ENCODE measurements at places on chromosomes 1 and 21. TPM values are rescaled to one million over a fixed set of nuclear protein-coding genes. Genes with fewer than 3 reads are reported as not detected.

DNA sequence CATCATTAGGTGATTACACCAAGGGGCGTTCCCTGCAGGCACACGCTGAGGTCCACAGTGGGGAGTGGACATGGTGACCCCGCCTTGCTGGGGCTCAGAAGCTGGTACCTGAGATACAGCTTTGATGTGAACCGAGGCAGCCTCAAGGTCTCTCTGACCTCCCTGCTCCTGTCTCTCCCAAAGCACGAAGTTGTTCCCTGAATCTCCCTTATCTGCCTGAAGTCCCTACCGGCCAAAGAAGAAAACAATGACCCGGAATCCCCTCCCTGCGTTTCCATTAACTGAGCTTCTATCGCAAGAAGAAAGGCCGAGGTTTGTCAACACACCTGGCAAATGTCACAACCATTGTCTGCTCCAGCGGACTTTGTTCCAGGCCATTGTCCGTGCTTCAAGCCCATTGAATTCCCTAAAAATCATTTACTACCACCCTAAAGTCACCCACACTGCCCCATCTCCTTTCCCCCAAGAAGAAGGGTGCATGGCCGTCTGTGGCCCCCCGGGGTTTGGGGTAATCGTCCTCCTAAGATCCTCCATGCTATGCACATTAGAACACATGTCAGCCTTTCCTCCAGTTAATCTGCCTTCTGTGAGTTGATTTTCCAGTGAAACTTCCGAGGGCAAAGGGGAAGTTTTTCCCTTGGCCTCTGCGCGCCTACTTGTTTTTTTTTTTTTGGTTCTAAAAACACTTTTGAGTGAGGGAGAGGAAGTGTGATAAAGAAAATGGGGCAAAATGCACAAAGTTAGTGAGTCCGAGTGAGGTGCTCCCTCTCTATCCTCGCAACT, 48.1 kb upstream of the COL18A1 start:
- DNase-seq = no peak

DNA sequence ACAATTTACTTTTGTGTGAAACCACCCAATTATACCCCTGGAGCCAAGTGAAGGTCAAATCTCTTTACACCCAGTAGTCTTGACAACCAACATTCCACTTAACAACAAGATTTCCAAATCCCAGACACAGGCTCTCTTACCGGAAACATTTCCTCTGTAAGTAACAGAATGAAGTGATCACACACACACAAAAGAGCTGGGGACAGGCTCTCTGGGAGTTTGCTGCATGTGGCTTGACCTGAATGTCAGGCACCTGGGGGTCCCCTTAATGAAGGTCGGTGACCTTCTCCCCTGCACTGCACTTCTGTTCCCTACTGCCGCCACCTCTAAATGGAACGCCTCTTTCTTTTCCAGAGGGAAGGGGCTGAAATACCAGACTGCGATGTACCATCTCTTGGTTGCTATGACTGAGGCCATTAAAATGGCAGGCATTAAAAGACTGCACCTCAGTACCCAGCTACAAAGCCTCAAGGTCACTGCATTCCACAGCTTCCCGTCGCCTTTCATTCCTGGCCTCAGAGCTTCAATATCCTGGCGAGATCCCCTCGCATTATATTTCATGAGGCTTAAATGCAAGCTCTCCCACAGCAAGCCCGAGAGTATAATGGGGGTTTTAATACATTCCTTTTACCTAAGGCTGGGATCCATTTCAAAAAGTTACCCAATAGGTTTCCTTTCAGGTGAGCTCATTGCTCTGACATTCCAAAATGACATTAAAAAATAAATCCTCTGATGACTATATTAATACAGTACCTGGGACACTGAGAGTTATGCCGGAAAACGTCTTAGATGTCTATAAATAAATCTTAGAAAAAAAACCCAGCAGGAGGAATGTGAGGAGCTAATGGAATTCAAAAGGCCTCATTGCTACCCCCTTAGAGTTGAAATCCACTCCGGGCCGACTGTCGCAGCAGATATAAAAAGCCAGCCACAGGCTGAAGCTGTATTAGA, 90.9 kb upstream of the DIRAS3 start:
- DNase-seq = peak; percentile 34

DNA sequence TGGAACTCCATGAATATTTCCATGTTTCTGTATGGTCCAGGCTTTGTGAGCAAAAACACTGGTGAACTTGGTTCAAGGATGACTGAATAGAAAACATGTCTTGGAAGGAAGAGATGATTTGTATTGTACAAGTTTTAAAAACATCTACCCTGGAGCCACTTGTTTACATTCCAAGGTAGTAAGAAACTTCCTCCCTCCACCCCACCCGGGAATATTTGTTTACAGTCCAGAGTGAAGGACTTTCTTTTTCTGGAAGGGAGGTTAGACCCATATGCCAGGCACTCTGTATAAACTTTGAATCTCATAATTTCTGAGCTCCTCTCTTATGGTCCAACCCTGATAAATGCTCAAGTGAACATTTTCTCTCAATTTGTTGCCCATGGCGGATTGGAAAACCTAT, 323.3 kb upstream of the LYPLAL1 start:
- DNase-seq = no peak

DNA sequence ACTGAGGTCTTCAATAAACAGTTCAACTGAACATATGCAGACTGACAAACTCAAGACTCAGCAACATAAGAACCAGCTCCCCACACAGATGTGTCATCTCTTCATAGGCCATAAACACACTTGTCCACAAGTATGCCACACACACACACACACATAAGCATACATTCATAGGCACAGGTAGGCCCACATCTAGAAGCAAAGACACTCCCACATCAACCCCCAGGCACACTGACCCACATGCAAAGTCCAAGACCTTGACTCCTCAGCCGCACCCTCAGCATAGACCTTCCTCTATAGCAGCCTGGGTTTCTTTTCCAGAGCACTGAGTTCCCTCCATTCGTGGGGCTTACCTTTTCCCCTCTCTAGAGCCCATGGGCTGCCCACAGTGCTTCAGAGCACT, 1.4 kb downstream of the LAD1 start:
- peak; percentile 90 for DNase-seq

- no peak for DNase-seq
Measured at GRCh38 chr1:201754353-201754752, 74.6 kb upstream of the IPO9 start.

The RHD gene
- not detected for total RNA-seq

The USH2A gene
- not detected for total RNA-seq

The TFF3 gene
- total RNA-seq = 0.64 TPM

- DNase-seq = no peak
Measured at GRCh38 chr1:116257836-116258235, 115.2 kb upstream of the ATP1A1 start.

The SLAMF9 gene
- total RNA-seq = 16.6 TPM

DNA sequence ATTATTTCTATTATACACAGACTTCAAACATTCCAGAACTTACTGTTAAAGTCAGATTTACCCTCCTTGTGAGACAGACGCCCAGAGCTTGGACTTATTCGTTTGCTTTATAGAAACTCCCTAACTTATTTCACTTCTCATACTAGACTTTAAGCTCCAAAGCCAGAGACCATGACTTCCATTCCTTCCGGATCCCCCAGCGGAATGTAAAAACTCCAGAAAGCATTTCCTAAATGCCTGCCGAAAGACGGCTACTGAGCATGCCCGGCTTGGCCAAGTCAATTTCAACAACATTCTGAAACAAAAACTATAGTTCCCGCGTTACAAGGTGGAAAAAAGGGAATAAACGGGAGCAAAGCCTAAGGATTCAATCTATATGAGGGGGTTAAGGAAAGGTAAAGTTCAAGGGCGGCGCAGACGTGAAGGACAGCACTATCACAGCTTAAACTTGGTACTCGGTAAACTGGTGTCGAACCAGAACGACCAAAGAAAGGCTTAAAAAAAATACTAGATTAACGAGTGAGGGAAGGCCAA, 1.1 kb downstream of the USP48 start:
- peak; percentile 37 for DNase-seq
